ENCODE measurements at places on chromosomes 4 and X.

- DNase-seq = no peak
Observed at GRCh38 chrX:134338527-134338926, 101.5 kb downstream of the CCDC160 start.

GRCh38 chr4:26263165-26263564 is 57.6 kb upstream of the RBPJ start:
- DNase-seq = no peak

DNA sequence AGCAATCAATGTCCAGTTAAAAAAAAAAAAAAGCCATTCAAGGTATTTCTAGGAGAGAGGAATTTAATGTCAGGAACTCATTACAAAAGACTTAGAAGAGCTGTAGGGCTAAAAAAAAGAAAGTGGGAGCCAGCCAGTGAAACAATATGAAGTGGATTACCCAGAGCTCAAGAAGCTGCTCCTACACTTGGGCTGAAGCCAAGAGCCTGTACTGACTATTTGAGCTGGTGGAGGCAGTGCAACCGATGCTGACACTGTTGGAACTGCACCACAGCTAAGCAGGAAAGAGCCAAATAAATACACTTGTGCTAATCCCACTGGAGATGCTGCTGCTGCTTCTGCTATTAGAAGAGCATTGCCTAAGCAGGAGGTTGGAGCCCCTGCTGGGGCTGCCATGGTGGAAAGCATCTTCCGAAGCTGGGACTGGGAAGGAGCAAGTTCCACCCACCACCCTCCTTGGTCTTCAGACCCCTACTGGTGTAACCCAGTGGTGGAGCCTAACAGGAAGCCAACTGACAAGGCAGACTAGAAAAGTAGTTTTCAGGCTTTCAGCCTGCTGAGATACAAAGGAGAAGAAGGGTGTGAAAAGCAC is 65.4 kb downstream of the CXXC4 start:
- DNase-seq = no peak

DNA sequence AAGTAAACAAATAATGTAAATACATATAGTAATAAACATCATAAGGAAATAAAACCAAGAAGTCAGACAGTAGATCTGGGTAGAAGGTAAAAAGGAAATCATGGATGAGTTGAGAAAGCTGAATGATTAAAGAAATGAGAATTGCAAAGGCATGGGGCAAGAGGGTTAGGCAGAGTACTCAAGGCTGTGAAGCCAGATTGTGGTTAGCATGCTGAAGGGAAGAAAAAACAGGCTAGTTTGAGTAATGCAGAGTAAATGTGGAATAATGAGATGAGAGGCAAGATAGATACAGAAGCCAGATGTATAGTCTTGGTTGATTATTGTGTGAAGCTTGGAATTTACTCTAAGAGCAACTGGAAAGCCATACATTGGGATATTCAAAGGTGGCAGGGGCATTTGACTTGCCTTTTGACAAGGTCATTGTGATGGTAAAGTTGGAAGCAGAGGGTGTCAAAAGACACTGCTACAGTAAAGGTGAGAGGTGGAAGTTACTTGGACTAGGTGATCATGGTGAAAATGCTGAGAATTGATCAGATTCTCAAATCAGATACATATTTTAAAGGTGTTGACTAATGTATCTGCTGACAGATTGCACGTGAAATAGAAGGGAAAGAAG is 307.0 kb downstream of the FSTL5 start:
- no peak for DNase-seq

GRCh38 chr4:95857761-95858160 is 17.9 kb downstream of the PDHA2 start:
- no peak for DNase-seq

DNA sequence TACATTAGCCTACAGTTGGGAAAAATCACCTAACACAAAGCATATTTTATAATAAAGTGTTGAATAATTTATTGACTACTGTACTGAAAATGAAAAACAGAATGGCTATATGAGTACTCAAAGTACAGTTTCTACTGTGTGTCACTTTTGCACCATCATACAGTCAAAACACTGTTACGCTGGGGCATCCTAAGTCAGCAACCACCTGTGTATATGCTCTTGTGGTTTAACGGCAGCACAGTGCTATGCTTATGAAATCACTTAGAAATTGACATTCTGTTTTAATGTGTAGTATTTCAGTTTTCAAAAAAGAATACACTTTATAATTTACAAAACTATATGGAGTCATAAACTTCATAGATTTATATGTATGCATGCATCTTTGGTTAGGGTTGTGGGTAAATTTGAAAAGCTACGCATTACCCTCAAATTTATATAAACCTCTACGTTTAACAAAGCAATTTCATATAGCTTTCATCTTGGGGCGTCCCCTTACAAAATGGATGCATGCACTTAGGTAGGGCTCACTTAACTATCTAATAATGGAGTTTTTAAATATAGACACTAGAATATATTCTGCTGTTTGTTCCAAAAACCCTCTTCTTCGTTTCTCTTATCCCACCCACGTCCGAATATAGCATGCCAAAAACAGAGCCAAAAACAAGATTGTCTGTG is 690 bp upstream of the NEIL3 start:
- no peak for DNase-seq

DNA sequence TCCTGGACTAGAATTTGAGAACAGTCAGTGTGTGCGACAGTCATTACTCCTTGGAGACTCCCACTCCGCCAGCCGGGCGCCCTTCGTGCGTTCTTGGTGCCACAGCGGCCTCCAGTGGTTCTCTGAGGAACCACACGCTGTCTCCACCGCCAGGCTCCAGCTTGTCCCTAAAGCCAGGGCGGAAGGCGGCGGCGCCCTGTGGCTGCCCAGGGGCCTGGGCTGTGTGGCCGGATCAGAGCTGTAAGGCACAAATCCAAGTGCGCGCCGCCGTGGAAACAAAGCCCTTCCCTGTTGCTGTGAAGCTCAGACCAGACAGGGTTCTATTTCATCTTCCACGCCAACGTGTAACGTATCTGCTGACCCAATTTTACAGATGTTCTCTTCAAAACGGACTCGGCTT is 34.2 kb downstream of the IDS start:
- DNase-seq = peak; percentile 53

DNA sequence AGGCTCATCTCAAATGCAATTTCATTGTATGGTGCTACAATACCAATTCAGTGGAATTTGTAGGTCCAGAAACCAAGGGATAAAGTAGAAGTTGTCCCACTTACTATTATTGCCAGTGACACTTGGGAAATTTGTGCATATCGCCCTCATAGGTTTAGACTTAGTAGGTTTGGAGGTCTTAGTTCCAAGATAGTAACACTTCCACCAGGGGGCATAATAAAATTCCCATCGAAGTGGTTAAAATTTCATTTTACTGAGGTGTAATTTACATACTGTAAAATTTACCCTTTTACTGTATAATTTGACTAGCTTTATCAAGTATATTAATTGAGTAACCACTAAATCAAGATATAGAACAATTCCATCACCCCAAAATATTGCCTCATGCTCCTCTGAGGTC is 174.6 kb downstream of the INPP4B start:
- DNase-seq = no peak

DNA sequence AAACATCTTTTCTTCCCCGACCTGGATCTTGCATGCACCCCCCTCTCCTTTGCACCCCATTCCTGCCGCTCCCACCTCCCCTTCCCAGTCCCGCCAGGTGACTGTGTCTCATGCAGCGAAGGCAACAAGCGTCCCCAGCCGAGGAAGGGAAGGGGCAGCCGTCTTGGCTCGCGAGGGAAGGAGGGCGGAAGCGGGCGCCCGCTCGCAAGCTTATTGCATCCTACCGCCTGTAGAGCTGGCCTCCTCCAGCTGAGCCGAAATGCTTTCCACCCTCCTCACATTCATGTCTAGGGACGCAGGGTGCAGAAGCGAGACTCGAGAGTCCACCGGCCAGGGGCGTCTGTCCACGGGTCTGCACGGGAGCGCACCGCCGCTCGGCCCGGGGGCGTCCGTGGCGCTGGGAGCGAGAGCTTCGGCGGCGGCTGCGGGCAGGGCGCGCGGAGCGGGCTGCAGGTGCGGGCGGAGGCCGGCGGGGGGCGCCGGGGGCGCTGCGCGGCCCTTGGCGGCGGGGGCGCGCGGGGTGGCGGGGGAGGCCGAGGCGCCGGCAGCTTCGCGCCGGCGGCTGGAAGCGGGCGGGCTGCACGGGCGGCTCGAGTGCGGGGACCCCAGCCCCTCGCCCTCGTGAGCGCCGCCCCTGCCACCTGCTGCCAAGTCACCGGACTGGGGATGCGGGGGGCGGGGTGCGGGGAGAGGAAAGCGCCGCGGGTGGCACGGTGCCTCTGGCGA is at the start of gene KCNIP4:
KCNIP4 (minus strand) TSS at position 426 of the 726 bp plus-strand sequence.
- DNase-seq = no peak

DNA sequence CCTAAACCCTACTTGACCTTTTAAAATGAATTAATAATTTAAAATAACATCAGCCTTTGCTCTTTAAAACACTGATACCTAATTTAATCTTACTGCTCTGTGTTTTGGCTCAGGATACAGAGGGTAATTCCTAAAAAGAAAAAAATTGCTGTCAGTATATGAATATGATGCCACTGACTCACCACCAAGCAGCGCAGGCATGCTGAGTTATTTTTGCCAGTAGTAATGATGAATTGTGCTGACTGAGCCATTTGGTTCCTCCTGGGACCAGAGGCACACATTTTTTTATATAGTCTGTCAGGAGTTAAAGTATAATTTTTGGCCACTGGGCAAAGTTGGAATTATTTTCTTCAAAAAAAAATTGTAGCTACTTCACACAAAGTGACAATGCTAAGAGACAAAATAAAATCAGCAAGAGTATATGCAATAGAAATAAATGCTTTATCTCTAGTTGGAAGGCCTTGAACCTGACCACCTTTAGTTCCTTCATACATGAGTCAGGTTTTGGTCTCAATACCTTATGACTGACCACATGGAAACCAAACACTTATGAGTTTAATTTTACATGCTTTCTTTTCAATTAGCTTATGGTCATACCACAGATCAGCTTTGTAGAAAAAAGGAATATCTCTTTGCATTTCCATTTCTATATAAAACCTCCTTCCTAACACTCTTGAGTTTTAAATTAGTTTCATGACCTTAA is 115.1 kb downstream of the PPP3CA start:
- DNase-seq = peak; percentile 67

GRCh38 chr4:71212216-71212615 is 126.6 kb upstream of the SLC4A4 start:
- DNase-seq = no peak

DNA sequence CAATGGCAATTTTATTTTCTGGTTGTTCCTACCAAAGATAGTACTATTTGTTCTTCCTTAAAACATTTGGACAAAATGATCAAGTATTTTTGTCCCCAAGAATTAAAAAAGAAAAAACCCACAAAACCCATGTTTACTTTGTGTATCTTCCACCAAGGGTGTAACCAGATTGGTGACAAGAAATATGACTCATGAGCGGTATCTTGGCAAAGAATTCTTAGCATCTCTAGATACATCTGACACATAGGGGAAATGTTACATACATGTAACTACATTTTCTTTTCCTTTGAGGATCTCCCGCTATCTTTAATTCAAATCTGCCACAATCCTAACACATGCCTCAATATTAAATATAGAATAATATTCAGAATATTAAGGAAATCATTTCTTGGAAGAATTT is 78.7 kb downstream of the WDFY3 start:
- peak; percentile 54 for DNase-seq

GRCh38 chr4:40454816-40455215 is 119.7 kb downstream of the CHRNA9 start:
- DNase-seq = no peak

Measured in HFFc6 (cell line).